ENCODE measurements at places on chromosomes 7 and 10.

GRCh38 chr10:92855560-92855959 is 7.2 kb downstream of the EXOC6 start:
- no peak for DNase-seq

- no peak for DNase-seq
These were observed 333.7 kb downstream of the NRG3 start for GRCh38 chr10:82208726-82209125.

DNA sequence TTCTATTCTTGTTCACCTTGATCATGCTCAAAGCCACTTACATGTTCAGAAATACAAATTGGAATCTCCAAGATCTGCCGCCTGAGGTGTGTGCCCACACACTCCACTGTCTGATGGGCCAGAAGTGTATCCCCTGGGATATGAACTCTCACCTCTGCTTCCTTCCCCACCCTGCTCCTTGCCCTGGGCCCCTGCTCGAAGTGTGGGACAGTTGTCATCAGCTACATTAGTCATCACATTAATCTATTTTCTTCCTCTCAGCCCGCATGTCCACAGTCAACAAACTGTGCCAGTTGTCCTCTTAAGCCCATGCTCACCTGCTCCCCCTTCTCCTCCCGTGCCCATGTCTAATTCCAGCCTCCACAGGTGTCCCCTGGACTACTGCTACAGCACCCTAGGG is 154.7 kb downstream of the PTPN20 start:
- DNase-seq: no peak

- DNase-seq: no peak
These were observed 18.8 kb upstream of the INPP5A start for GRCh38 chr10:132518572-132519381.

DNA sequence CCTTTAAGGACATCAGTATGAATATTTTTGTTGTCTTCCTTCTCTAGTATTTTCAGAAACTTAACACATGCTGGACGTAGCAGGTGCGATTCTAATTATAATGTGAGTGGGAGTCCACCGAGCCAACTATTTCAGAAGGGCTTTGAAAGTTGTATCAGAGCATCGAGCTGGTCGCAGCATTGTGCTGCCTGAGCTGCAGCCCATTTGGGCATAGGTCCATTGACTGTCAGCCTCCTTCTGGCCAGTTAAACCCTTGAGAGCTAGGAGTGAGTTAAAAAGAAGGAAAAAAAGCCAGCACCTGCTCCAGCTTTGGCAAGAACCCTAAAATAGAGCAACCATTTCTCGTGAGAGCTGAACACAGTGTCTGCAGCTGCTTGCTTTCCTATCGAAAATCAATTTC is 47.8 kb downstream of the SLC35G1 start:
- DNase-seq: no peak

- DNase-seq: no peak
These were observed 45.8 kb upstream of the PLEKHA1 start for GRCh38 chr10:122328676-122329075.
